CD14-positive monocyte (primary cell): ENCODE measurements at places on chromosomes 7 and 10.

DNA sequence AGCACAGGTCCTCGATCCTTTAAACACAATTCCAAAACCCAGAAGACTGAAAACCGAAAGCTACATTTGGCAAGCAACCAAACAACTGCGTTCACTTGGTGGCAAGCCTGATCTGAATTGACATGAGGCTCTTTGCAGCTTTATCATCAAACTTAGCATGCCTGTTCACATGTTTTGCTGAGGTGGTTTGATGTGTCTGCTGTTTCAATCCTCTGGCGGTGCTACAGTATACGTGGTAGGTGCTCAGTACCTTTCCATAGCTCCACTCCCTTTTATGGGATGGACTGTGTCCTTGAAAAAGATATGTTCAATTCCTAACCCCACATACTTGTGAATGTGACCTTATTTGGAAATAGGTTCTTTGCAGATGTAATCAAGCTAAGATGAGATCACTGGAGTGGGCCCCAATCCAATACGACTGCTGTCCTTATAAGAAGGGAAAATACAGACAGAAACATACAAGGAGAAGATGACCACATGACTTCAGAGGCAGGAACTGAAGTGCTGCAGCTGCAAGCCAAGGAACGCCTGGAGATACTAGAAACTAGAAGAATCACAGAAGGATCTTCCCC, 33.4 kb downstream of the CCDC6 start:
- H3K36me3 ChIP-seq = no peaks in the 10 kb centered on the region
- H3K4me3 ChIP-seq = no peak overlapping the region
- H3K27ac ChIP-seq = no peak overlapping the region
- no peaks in the 10 kb centered on the region for H3K27me3 ChIP-seq

DNA sequence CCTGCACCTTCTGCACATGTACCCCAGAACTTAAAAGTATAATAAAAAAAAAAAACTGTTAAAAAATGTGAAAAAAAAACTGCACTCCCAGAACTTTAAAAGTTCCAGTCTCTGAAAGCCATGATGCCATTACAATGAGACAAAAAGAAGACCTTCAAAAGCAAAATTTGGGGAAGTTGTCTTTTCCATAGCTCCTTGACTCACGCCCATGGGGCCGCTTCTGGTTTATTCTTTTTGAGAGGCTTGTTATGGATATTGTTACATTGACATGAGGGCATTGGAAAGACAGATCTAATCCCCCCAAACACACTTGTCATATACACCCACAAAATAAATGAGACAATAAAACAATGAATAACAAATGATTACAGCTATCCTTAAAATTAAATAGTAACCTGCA, 798 bp downstream of the BLNK start:
- peak overlapping the region; percentile 84 for H3K27ac ChIP-seq
- no peaks in the 10 kb centered on the region for H3K36me3 ChIP-seq
- peak overlapping the region; percentile 36 for H3K4me3 ChIP-seq
- DNase-seq = peak; percentile 65
- H3K27me3 ChIP-seq = no peaks in the 10 kb centered on the region

GRCh38 chr10:87916515-87916914, 53.1 kb downstream of the PTEN start:
- H3K4me3 ChIP-seq = no peak overlapping the region
- DNase-seq = no peak
- H3K27me3 ChIP-seq = no peaks in the 10 kb centered on the region
- peaks cover 24% of the 10 kb centered on the region for H3K4me1 ChIP-seq

DNA sequence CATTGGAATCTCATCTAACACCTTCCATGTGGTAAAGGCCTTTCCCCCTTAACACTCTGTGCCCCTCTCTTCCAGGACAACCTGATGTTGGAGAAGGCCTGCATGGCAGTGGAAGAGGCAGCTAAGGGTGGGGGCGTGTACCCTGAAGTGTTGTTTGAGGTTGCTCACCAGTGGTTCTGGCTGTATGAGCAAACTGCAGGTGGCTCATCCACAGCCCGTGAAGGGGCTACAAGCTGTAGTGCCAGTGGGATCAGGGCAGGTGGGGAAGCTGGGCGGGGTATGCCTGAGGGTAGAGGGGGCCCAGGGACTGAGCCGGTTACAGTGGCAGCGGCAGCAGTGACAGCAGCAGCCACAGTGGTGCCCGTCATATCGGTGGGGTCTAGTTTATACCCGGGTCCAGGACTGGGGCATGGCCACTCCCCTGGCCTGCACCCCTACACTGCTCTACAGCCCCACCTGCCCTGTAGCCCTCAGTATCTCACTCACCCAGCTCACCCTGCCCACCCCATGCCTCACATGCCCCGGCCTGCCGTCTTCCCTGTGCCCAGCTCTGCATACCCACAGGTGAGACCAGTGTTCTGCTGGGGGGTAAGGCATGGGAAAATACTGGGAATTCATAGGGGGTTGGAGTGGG, 12.4 kb downstream of the NDST2 start:
- no peak for DNase-seq
- no peak overlapping the region for H3K27ac ChIP-seq
- H3K36me3 ChIP-seq = peaks cover 91% of the 10 kb centered on the region
- no peaks in the 10 kb centered on the region for H3K4me1 ChIP-seq
- H3K27me3 ChIP-seq = no peaks in the 10 kb centered on the region
